NCI-H460 (cell line): ENCODE measurements at places on chromosomes 6 and 20.

DNA sequence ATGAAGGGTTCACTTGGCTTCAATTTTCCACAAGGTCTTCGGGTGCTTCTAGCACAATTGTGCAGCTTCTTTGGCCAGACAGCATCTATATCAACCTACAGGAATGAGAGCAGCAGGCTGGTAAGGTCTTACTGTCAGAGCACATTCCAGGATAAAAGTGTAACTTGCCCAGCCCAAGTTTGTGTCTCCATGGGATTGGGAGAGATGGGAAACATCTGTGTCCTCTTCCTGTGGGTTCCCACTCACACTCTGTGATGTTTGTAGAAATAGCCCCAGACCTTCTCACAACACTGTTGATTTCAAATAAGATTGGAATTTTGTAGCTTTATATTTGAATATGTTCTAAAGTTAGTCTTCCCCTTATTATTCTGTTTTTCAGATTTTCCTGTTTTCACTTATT lies 83.4 kb upstream of the RGS17 start:
- no peak for DNase-seq

- DNase-seq: no peak
Measured at GRCh38 chr6:127581576-127581975, 4.6 kb downstream of the C6orf58 start.

GRCh38 chr6:125301435-125302391 lies at the start of gene HDDC2:
Gene HDDC2 (minus strand): TSS chr6:125301967. CDS start chr6:125301932, 35 bp downstream.
- no peak for DNase-seq

DNA sequence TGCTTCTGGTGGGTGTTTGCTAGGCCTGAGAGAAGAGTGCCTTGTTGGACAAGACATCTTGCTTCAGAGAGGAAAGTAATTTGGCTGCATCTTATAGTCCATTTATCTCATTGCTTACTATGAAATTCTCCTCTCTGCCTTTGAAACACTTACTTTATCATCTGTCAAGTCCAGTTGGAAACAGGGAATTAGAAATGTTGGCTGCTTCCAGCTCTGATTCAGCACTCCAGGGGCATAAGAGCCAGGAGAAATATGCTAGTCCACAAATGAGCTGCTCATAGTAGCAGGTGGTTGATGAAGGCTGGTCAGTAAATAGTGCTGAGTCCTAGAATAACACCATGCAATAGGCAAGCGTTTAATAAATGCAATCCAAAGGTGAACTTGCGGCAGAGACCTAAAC lies 227.1 kb downstream of the SLC35F1 start:
- DNase-seq: no peak

DNA sequence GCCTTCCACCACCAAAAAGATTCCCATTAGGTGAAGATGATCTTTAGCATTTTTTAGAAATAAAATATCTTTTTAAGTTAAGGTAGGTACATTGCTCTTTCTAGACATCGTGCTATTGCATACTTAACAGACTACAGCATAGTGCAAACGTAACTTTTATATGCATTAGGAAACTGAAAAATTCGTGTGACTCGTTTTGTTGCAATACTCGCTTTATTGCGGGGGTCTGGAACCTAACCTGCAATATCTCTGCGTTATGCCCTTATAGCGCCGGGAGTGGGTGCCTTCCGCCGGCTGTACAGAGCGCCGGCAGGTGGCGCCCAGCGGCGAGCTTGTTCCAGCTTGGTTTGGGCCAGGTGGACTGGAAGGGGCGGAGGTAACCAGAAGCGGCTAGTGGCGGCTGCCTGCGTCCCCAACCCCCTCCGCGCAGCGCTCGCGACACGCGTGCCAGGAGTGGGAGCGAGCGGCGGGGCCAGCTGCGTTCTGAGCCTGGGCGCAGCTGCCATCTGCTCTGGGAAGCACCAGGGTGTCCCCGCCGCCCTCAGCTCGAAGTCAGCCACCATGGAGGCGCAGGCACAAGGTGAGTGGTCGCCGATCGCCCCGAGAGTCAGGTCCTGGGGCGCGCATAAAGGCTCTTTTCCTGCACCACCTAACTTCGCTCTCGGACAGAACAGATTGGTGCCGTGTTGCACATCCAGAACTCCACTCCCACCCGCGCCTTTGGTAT lies at the start of gene TPD52L1:
TPD52L1 (plus strand) TSS at position 383 of the 727 bp plus-strand sequence; CDS start at position 562, 179 bp downstream.
- peak; percentile 68 for DNase-seq

DNA sequence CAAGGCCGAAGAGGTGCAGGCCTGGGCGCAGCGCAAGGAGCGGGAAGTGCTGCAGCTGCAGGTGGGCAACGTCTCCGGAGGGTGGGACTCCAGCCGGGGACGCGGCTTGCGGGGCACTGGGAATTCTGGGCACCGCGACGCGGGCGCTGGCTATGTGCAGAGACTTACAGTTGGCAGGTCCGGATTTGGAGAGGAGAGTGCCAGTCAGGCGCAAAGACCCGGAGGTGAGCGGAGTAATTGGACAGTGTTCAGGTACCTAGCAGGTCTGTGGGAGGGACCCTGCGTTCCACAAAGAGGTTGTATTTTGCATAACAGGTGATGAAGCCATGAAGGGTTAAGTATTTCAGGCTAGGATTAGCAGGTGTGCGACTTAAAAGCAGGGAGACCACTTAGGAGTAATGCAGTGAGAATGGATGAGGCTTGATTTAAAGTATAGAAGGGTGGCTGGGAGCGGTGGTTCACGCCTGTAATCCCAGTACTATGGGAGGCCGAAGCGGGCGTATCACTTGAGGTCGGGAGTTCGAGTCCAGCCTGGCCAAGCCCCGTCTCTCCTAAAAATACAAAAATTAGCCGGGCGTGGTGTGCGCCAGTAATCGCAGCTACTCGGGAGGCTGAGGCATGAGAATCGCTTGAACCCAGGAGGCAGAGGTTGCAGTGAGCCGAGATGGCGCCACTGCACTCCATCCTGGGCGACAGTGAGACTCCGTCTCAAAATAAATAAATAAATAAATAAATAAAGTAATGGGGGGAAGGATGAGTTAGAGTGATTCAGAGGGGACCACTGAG lies 1.0 kb downstream of the MRPS26 start:
- DNase-seq: no peak

DNA sequence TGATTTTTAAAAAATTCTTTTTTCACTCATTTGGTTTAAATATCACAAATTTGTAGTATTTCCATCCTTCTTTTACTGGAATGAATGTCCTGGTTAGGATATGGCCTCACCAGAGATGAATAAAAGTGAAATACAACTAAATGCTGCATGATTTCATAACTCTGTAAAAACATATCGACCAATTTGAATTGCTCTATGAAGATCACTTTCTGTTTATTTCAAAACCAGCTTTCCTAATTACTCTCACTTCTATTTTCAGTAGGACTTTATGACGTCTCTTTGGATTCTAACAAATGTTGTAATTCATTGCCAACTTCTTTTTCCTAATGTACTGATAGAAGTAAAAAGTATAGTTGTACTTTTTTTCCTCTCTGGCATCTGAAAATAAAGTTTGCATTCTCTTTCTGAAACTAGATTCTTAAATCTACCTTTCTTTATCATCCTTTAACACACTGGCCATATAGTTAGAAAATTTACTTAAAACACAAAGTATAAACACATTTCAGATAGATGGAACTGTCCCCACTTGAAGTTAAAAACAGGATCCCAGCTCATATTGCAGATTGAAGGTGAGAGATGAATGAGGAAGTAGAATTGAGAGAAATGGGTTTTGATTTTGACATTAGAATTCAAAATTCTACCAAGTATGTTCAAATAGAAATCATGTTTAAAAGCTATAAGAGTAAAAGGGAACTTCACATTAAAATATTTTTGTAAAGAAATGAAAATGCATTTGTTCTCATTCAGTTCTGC lies 40.3 kb upstream of the IL20RA start:
- DNase-seq: no peak

DNA sequence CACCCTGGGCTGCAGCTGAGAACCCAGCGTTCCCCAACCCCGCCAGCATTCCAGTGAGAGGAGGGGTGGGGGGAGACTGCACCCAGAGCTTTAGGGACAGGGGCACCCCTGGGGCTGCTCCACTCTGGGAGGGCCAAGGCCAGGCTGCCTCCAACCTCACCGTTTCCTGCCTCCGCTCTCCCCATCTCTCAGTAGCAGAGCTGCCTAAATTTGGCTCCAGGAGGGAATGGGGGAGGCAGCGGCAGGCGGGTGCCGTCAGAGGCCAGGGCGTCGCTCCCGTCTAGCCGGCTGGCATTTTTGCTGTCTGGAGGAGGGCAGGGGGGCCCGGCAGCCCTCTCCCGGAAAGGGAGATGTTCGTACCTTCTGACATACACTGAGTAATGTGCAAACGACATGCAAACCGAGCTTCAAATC lies 46.6 kb downstream of the NOL4L start:
- DNase-seq: no peak

- no peak for DNase-seq
Measured at GRCh38 chr6:148082696-148083095, 259.9 kb upstream of the SASH1 start.

- DNase-seq: no peak
Measured at GRCh38 chr6:41939848-41940758, 1.5 kb downstream of the CCND3 start.
